Activated CD8-positive, alpha-beta memory T cell treated with anti-CD3 and anti-CD28 coated beads for 48 hours (primary cell): ENCODE measurements at places on chromosomes 5 and 9.

DNA sequence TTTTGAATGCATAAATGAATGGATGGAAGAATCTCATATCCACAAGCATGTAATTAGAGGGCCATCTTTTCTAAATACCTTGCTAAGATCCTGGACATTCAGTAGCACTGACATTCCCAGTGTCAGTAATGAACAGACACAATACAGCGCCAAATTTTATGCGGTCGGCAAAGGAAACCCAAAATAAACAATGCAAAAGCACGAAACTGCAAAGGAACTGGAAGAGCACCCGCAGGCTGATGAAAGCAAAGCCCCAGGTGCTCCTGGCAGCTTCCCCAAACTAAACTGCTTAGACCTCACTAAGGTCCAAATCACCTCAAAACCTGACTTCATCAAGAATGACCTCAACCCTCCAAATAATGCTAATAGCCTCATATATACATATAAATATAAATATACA is 102.0 kb downstream of the GPR21 start:
- no peak for DNase-seq

GRCh38 chr9:1047591-1048230 is 2.4 kb upstream of the DMRT2 start:
- DNase-seq: no peak

- DNase-seq: no peak
These were observed 48.7 kb upstream of the NKD2 start for GRCh38 chr5:959581-960531.

- no peak for DNase-seq
These were observed 45.1 kb downstream of the OSTF1 start for GRCh38 chr9:75133396-75133795.

DNA sequence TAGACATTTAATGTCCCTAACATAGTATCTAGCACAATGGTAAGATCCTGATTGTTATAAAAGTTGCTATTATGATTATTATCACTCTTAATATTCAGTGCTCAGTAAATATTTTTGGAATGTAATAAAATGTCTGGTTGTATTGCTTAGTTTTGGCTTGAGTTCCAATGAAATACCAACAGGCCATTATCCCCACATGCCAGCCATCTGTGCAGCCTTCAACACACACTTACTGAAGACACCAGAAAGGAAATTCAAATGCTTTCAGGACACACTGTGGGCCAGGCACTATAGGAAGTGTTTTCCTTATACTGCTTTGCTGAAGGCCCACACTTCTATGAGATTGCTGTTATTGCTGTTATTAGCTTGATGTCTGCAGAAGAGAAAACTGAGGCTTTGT is 157.5 kb downstream of the TRIM32 start:
- no peak for DNase-seq

- no peak for DNase-seq
These were observed 148.6 kb downstream of the ELAVL2 start for GRCh38 chr9:23677446-23677845.

GRCh38 chr5:121350181-121350930 is 501.3 kb upstream of the FTMT start:
- no peak for DNase-seq

GRCh38 chr9:135073081-135073740 is 14.3 kb upstream of the OLFM1 start:
- DNase-seq: no peak

GRCh38 chr9:110252509-110253139 is 3.7 kb downstream of the TXN start:
- DNase-seq: no peak

- no peak for DNase-seq
These were observed 14.6 kb upstream of the COL15A1 start for GRCh38 chr9:98929071-98929470.

DNA sequence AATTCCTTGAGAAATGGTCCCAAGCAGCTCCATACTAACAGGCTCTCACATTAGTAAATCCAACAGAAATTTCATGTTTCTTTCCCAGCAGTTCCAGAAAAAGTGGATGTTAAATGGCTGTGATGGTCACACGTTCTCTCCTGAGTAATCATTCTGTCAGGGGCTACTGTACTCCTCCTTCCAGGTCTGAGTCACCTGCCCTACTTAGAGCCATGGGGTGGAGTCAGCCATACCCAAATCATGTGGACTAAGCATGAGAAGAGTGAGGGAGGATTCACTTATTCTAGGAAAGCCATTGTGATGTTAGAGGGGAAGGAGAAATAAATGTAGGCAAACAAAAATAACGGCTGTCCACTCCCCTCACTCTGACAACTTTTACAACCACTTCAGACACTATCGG is 547.2 kb downstream of the CSNK1G3 start:
- DNase-seq: no peak

DNA sequence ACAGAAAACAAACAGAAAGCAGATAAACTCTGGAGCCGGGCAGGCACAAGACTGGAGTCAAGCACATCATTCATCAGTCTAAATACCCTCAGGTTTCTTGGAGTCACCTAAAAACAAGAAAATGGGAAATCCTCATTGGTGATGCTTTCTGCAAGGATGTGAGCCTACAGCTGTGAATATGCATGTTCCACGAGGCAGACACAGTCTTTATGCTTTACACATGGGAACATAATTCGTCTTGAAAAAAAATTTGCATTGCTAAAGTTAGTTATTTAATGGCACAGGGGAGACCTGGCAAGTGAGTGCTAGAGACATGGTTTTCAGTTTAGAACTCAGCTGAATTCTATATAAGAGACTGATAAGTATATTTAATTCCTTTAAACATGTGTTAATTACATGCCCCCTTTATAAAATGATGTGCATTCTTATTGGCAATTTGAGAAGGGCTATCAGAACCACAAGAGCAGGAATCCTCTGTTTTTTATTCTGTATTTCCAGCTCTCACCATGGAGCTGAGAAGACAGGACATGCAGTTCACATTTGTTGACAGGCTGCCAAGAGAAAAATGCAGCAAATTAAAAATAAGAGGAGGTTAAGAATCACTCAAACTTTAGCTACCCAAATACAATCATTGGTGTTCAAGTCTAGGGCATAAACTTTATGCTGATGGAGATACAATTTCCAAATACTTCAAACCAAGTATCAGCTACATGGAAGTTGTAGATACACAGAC is 438.0 kb upstream of the MPDZ start:
- DNase-seq: no peak
